ENCODE measurements at places on chromosomes 5 and 9.
A peak's percentile ranks its signal among the peaks of the same experiment; 100 is the strongest.

DNA sequence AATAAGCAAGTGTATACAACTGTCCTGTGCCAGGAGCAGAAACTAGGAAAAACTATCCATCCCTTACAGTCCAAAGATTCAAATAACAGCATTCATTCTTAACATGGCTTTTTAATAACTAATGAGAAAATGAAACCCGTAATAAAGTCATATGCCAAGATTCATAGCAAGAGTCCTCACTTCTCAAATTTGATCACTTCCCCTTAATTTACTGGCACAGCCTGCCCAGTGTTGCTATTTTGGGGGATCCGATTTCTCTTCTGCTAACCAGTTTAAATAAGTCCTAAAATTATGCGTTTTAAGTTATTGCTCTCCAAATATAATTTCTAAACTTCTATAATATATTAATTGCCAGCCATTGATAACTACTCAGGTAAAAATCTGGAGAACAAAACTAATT is 177.0 kb upstream of the PTGER4 start:
- no peak for DNase-seq

DNA sequence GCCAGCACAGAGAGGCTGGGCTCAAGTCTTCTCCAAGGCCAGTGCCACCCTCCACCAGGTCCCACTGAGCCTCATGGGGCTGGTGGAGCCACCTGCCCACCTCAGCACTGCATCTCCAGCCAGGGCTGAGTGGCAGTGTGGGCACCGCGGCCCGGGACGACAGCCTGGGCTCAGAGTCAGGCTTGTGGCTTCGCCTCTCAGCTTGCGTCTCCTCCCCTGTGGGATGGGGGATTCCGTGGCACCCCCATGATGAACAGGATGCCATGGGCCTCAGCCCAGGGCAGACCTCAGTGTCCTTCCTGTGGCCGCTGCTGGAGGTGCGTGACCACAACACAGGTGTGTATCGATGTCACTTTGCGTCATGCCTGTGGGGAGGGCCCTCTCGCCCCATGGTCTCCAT is 136.4 kb upstream of the PPP1R26 start:
- DNase-seq = no peak

DNA sequence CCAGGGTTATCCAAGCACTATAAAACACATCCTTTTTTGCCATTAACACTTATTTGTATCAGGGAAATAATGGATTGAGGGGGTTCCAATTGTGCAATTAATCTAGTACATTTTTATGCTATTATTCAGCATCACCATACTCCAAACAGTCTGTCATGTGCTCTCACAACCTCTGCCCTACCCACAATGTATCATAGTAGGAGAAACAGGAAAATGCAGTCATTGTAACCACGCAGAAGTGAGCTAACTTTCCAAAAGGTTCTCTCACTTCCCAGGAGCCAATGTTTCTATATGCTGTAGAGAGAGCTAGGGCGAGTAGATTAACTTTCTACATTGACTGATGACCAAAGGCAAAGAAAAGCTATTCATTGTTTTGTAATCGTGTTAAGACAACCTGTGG is 29.8 kb downstream of the DAB2 start:
- DNase-seq = no peak

- no peak for DNase-seq
Observed at GRCh38 chr9:111944241-111944866, 47.7 kb downstream of the UGCG start.

- no peak for DNase-seq
Observed at GRCh38 chr5:130805648-130806047, 359.4 kb downstream of the HINT1 start.

DNA sequence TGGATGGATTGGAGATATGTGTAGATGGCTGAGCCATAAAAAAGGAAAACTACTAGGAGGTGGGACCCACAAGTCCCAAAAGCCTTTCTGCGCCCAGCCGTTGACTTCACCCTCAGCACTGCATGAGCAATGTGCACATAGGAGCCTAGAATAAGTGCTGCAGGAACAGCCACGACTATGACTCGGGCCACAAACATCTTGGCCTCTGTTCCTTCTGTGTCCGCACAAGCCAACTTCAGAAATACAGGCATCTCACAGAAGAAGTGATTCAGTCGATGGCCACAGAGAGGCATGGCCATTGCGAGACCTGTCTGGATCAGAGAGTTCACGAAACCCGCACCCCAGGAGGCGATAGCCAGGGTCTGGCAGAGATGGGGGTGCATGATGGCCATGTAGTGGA is 587 bp downstream of the OR2Y1 start:
- DNase-seq = no peak

GRCh38 chr9:113913426-113914195 is 37.5 kb downstream of the ZNF618 start:
- DNase-seq = no peak

DNA sequence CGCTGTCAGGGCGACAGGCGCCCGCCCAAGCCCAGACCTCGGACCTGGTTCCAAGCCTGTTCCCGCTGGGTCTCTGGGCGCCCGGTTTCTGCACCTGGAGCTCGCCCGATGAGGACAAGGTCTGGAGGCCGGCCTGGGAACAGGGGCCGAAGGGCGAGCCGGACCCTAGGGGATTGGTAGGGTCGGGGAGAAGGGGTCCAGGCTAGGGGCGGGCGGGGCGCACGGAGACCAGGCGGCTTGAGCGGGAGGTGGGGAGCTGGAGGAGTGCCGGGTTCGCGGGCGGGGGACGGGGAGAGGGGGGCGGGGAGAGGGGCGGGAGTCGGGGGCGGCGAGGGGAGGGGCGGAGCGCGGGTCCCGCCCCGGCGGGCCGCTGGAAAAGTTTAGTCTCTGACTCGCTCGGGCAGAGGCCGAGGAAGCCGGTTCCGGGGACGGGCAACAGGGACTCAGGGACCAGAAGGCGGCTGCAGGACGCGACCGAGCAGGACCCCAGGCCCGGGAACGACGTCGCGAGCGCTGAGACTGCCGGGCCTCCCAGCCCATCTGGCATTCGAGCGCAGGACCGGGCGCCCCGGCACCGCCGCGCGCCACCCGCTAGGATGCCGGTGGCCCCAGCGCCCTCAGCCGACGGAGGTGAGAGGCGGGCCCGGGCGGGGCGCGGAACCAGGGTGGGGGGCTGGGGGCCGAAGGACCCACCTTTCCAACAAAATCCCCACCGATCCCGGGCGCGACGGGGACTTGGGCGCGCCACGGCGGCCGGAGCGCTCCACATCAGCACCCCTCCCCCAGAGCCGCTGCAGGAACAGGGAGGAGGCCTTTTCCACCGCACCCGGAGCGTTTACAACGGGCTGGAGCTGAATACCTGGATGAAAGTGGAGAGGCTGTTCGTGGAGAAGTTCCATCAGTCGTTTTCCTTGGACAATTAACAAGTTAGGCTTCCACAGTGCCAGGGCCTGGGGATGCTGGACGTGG is at the start of gene S1PR3:
TSS of gene S1PR3 (plus strand) at position 403 of the 969 bp plus-strand sequence. CDS start 9,733 bp downstream, outside the sequence.
- peak; percentile 52 for DNase-seq

Measured in activated naive CD8-positive, alpha-beta T cell treated with anti-CD3 and anti-CD28 coated beads, Interleukin-2, amount 50 U/mL, for 24 hours (primary cell).